ENCODE measurements at places on chromosomes 2 and 18.

DNA sequence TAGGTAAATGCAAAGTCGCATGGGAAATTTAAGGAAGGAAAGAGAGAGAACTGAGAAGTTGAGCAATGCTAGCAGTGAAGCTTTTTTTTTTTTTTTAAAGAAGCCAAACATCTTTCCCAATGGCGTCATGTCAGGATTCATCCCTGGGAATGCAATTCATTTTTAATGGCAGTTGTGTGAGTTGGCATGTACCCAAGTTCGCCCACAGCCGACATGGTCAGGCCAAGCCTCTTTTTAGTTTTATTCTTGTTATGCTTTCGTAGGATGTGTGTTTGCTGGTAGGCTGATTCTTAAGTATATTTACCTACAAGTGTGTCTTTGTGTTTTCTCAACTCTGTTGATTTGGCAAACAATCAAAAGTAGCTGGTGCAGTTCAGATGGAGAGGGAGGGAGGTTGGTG is 127.6 kb upstream of the ITGA6 start:
- DNase-seq = peak; percentile 58

GRCh38 chr2:170371231-170371998 is 193.5 kb downstream of the MYO3B start:
- DNase-seq = no peak

DNA sequence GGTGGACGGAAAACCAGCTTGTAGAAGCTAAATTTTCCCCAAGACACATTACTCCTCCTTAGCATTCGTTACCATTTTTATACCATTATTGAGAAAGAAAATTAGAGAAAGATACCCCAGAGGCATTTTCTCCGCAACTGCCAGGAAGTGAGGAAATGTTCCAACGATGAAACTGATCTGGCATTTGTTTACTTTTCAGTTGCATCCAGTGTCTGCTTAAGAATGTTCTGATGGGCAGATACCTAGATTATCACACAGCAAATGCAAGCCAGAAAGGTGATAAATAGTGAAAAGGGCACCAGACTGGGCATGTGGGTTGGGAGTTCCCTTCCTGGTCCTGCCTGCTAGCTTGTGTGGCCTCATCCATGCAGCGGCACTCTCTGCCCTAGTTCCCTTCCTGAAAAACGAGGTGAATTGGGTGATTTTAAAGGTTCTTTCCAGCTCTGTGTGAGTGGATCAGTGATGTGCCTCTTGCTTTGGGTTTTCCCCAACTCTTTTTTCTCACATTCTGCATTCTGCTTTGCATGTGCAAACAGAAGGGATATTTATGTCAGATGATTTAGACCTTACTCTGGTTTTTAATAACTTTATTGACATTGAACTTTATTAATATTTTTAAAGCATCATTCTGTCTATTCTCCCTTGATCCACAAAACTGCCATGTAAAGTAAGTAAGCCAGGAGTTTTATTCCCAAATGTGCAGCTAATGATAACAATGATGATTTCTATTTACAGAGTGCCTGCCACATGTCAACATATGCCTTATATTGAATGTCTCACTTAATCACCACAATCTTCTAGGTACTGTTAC is 139.6 kb downstream of the INSIG2 start:
- DNase-seq = no peak

GRCh38 chr18:57086163-57086562 is 60.7 kb upstream of the BOD1L2 start:
- DNase-seq = no peak

- no peak for DNase-seq
Observed at GRCh38 chr2:72127401-72128058, 20.1 kb downstream of the CYP26B1 start.

DNA sequence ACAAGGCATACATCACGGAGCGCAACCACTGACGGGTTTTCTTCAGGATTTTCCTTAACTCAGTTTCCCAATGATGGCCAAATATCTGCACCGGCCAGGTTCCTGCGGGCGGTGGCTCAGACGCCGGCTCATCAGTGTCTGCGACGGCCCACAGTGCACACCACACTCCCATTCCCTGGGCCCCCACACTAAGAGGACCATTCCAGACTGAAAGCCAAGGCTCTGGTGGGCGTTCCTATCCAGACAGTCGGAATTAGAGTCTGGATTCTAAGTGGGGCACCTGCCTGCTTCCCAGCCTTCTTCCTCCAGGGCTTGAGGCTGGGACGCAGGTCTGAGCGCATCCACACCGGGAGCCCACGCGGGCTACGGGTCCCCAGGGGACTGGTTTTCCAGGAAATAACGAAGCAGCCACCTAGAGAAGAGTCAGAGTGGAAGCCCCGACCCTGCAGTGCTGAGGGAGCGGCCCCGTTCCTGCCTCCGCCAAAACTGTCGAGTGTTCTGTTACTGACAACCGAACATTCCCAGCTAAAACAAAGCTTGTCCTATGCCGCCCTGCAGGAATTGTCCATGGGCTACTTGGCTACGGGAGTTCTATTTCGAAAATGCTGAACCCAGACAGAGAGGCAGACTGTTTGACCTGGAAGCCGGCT is 75.3 kb downstream of the TMEM18 start:
- no peak for DNase-seq

DNA sequence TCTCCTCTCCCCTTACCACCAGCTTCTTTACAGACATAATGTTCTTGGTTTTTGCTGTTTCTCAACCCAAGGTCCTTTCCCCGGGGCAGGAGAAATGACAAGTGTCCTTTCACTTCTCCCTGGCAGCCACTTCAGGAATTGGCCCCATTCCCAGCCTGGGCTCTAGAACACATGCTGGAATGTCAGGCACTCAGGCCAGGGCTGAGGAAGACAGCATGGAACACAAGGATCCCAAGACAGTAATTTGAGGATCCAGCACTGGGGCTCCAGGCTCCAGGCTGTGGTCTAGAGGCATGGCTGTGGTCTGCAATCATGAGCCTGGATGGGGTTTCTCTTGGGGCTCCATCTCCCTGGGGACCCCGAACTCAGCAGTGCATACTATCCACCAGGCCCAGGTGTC is 201.4 kb downstream of the CELF4 start:
- DNase-seq = no peak

DNA sequence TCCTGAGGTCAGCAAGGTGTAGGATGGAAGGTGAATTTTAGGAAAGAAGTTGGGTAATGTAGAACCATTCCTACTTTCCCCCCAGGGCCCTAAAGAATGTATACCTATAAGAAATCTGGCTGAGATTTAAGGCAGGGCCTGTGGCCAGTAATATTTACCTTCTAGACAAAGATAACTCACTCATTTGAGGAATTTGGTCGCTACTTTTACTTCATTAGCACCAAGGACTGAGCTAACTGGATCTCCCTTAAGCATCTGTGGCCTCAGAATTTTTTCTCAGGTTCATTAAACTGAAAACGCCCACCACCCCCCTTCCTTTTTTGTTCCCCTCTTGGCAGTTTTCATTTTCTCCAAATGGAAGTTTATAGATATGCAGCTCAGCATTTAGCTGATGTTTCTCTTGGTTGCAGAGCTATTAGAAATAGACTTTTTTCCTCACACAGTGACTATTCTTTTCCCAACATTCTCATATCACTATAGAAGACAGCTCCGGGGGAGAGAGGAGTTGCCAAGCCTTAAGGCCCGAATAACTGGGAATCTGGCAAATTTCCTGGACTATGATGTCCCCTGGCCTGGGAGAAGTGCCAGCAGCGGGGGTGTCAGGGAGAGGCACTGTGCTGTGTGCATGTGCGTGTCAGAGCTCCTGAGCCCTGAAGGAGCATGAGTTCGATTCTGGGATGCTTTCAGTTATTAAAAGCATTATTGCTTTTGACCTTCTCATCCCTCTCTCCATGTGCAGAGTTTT is 310.9 kb downstream of the PRKCE start:
- DNase-seq = peak; percentile 89

DNA sequence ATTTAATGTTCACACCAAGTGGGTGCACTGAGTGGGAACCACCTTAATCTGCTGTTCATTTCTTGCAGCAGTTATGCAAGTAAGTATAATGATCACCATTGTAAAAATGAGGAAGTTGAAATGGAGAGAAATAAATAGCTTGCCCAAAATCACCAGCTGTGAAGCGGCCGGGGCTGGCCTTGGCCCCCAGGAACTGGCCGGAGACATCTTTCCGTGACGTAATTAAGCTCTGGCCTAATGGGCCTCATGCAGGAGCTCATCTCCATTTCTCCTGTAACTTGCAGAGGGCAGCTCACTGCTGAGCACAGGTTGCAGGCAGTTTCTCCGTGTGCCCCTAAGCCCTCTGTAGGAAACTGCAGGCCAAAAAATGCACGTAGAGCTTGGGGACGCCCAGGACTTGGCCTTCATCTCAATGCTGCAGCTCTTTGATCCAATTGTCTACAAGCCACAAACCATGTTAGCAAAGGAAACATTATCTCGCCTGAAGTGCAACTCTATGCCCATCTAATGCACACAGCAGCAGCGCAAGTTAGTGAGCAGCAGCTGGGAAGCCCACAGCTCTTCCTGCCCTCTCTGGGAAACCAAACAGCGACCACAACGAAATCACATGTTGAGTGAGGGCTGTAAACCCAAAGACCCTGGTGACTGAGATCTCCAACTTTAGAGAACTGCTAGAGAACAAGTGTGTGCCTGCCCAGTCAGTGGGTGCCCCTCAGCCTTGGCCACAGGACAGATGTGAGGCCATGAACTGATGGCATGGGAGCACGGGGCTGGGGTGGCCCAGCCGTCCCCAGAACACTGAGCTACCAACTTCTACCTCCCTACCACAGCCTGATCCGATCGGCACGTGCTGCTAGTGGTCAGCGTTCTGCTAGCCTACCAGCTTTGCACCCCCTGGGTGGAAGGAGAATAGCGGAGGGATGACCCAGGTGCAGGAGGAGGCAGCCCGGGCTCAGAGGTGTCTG is 28.8 kb downstream of the APCDD1 start:
- DNase-seq = no peak

GRCh38 chr2:41934329-41934958 is 113.4 kb upstream of the PKDCC start:
- DNase-seq = no peak

DNA sequence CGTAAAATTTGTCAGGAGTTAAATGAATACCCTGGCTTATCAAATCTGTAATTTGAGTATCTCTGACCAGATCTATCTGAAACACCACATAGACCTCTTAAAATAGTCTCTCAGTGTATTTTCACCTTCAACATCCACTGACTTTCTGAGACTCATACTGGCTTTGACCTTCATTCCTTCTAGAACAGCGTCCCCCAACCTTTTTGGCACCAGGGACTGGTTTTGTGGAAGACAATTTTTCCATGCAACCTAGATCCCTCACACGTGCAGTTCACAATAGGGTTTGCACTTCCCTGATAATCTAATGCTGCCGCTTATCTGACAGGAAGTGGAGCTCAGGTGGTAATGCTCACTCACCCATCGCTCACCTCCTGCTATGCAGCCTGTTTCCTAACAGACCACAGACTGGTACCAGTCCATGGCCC is 3.2 kb downstream of the NBAS start:
- no peak for DNase-seq

DNA sequence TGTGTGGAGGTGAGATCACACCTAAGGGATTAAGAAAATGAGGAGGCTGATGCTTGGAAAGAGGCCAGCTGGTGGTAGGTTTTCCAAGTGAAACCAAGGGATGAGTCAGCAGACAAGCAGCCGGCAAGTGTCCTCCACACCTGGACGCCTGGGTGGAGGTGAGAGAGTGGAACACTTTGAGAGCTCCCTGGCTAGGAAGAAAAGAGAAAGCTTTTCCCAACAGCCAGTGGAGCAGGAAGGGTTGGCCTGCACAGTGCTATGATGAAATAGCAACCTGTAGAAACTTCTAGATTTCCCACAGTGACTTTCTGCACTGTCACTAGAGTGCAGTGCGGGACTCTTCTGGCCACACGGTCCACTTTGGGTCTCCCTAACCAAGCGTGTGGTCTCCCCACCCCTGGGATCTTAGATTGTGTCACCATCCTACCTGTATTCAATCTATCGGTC is 19.6 kb upstream of the IL37 start:
- no peak for DNase-seq

GRCh38 chr18:35797948-35798347 is 174.5 kb upstream of the RMP24 start:
- no peak for DNase-seq

- no peak for DNase-seq
Observed at GRCh38 chr18:58087928-58088690, 44.1 kb downstream of the NEDD4L start.

- DNase-seq = no peak
Observed at GRCh38 chr2:71988170-71988569, 159.5 kb downstream of the CYP26B1 start.

DNA sequence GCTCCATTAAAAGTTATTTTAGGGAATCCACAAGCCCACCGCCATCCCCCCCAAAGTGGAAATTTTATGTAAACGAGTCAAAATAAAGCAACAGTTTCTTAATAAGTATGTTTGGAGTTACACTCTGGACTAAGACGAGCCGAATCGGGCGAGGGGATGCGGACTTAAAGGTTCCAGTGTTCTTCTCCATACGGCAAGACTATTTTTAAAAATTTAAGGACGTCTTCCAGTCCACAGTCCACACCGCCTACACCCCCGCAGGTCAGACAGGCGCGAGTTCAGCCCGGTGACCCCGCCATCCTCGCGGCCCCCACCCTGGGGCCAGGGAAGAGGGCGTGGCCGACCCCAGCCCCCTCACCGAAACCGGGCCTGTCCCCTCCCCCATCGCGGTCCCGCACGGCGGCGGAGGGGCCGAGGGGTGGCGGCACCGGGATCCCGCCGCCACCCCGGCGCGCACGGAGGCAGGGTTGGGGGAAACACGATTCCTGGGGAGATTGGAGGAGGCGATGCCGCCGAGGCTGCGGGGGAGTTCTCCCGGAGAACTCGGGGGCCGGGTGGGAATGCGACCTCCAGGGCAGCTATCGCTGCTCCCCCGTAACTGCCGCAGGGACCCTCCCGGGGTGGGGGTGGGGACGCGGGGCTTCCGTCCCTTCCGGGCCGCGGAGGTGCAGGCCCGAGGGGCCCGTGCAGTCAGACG is 24.5 kb upstream of the SMAD7 start:
- DNase-seq = no peak

DNA sequence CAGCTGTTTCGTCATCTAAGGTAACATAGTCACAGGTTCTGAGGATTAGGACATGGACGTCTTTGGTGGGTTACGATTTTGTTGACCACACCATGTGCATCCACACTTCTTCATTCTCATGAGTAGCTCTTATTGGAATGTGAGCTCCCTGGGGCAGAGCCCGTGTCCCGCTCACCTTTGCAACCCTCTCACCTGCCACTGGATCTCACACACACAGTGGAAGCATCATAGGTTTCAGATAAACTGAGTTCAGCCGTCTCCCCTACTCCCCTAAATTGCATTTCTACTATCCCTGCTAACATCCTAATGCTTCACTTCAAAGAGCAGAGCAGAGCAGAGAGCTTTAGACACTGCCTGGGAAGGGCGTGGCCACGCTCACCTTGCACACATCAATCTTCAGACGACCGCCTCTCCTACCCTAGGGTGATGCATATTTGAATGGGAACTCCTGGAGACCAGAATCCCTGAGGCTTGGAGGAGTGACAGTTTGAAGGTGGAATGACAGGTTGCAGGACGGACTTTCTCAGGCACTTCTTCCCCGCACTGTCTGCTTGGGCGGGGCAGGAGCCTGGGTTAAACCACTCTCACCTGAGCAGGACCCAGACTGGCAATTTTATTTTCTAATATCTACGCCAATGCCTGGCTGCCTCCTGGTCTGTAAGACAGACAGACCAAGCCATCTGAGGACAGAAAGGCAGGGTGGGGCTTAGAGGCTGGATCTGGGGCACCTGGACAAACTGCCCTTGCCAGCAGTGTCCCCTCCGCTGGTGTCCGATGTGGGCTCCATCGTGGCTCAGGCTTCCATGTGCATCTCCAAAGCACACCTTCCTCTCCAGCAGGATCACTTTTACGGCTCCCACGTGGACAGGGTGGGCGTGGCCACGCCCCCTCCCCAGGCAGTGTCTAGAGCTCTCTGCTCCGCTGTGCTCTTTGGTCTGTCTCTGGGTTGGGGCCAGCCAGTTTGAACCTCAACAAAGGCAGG is 229.5 kb upstream of the COPS8 start:
- DNase-seq = no peak
